ENCODE measurements at places on chromosomes 3 and 15. TPM values are rescaled to one million over a fixed set of nuclear protein-coding genes. Genes with fewer than 3 reads are reported as not detected.

Gene TGM4
- total RNA-seq: not detected

Gene RARB
- 10.2 TPM for total RNA-seq

Gene ZNF385D
- 1.2 TPM for total RNA-seq

Gene JMJD7
- total RNA-seq: 4.1 TPM

Gene OIP5
- 0.56 TPM for total RNA-seq

Gene ZNF774
- 2.8 TPM for total RNA-seq

Gene HMCES
- total RNA-seq: 19.0 TPM

Gene PPP1R14D
- total RNA-seq: not detected

Gene SLC2A2
- total RNA-seq: not detected

Gene NPHP3
- total RNA-seq: 29.5 TPM

Gene PLCB2
- total RNA-seq: 0.43 TPM

Gene MYZAP
- 0.07 TPM for total RNA-seq

Gene ADCY5
- total RNA-seq: 0.13 TPM

Gene LRRC34
- 1.8 TPM for total RNA-seq

Gene LCTL
- 0.17 TPM for total RNA-seq

Gene SLC28A2
- not detected for total RNA-seq

Gene LYZL4
- total RNA-seq: not detected

Gene PLSCR5
- total RNA-seq: not detected
